ENCODE measurements at places on chromosomes 7 and 10.

DNA sequence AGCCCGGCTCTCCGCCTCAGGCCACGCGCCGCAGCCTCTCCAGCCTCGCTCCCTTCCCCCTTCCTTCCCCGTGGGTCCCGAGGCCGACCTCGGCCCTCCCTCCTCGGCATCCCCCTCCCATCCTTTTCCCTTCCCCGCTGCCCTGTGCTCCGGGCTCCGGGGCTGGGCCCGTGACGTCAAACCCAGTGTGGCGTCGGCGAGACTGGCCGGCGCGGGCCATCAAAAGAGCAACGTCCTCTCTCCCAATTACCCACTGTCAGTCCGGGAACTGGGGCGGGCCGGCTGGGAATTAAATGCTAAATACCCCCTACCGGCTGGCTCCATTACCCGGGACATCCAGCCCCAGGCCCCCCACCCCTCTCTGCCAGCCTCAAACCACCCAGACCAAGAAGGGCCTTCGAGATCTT, 2.6 kb upstream of the GATA3 start:
- no peak for DNase-seq

DNA sequence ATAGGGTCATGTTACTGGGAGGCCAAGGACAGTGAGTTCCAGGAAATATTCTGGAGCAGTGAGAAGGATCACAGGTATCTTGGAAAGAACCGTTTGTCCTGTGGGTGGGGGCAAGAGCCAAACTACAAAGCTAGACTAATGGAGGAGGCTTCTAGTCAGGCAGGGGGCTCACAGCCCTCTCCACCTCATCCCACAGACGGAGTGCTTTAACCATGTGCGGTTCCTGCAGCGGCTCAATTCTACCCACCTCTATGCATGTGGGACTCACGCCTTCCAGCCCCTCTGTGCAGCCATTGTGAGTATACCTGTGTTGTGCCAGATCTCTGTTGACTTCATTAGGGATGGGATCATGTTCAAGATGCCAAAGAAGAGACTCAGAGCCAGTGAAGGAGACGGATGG, 8.1 kb downstream of the SEMA4G start:
- no peak for DNase-seq

GRCh38 chr7:127392182-127392565, 334 bp downstream of the ZNF800 start:
- DNase-seq: peak; percentile 63

- DNase-seq: no peak
Observed at GRCh38 chr10:11322698-11323097, 288.8 kb downstream of the USP6NL start.

DNA sequence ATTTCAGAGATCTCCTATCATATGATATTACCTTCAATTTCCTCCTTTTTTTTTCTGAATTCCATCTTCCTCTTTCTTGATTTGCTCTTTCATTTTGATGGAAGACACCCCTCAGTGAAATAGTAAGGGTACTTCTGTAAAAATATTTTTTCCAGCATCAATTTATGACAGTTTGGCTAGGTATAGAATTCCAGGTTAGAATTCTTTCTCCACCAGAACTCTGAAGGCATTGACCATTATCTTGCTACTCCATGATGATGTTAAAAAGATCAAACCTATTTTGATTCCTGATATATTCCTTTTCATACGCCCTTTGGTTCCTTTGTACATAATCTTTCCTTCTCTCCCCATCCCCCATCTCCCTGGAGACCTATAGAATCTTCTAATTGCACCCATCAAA, 48.4 kb downstream of the MTPAP start:
- DNase-seq: no peak

- DNase-seq: no peak
Observed at GRCh38 chr7:41316410-41316809, 386.5 kb downstream of the INHBA start.

DNA sequence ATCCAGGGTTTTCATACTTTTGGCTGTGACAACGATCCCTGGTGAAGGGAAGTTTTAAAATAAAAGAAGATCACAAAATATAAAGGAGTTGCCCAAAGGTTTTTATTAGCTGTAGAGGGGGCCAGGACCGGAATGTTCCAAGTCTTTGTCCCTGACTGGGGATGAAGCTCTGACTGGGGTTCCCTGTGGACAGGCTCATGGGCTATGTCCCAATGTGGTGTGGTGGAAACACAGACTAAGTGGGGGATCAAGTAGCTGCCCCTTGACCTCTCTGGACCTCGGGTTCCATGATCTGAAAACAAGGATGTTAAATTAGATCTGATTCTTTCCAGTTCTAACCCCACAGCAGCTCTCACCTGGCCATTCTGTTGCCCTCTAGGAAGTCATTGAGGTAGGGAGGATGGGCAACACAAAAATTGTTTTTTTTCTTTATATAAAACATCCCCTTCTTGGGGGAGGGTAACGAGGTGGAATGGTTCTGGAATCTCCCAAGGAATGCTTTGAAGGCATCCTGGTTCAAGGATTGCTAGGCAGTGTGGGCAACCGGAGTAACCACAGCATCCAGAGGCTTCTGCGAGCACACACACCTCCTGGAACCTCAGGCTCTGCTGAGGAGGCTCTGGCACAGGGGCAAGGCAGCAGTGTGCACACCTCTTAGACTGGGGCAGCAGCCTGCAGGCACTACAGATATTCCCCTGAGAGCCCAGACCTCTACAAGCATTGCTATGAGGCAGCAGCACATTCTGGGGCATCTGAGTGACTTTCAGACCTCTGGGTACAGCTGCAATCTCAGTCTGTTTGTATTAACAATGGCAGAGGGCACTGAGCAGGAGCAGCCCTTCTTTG, 21.4 kb upstream of the CRYGN start:
- DNase-seq: no peak

DNA sequence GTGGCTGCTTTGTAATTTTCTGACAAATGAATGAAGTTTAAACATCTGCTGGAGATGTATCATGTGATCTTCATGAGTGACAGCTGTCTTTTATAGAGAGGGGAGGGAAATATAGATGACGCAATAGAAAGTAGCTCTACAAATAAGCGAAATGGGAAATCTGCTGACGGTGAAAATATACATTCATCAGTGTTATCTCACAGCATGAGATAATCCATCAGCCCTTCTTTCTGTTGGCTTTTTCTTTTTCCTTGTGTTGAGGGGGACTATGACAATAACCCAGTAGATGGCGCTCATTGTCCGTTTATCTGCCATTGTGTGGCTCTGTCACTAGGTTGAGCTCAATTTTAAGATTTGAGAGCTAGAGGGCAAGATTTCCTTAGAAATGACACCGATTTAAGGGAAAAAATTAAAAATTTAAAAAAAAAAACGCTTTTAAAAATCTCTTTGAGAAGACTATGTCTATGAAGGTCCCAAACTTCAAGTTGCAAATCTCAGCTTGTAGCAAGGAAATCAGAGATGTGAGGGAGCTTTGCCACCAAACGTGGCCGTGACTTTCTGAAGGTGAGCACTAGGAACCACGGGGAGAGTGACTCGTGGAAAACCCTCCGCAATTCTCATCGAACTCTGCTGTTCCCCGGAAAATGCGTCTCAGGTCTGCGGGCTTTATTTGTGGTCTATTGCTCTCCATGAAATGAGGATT, 114.6 kb upstream of the SFMBT2 start:
- DNase-seq: peak; percentile 76

DNA sequence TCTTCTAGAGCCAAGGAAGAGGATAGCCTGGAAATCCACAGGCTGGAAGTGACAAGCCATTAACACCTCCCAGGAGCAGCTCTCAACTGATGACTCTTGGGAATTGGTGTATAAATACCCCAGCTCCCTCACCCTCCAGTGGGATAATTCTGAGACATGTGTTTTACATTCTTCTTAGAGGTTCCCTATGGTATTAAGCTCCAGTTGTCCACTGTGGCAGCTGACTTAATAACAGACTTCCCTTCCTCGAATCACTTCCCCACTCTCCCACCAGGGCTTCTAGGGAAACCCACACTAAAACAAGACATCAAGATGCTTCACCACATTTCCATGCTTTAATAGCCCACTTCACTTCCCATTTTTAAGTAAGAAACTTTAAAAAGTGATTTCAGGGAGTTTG, 47.2 kb downstream of the FAM107B start:
- DNase-seq: no peak

DNA sequence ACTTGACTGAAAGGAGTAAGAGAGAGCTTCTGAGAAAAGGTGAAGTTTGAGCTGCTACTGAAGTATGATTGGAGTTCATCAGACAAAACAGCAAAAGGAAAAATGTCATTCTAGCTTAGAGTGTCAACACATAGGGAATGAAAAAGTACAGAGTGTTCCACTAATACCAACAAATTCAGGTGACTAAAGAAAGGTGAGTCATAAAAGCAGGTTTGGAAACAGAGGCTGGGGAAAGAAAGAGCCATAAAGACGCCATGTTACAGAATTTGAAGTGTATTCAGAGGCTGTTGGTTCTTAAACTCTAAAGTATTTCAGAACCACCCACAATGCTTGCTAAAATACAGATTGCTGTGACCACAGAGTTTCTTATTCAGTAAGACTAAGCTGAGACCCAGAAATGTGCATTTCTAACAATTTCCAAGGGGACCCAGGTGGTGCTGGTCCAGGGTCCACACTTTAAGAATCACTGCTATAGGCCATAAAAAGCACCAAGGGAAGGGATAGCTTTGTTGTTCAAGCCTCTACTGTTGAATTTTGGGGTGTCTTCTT, 143.1 kb downstream of the ELAPOR2 start:
- DNase-seq: no peak

GRCh38 chr10:101161494-101162299, 30.6 kb downstream of the TLX1 start:
- DNase-seq: peak; percentile 80

GRCh38 chr10:12590675-12591659, 241.6 kb downstream of the CAMK1D start:
- no peak for DNase-seq

GRCh38 chr7:32119790-32120196, 49.6 kb upstream of the PDE1C start:
- no peak for DNase-seq

GRCh38 chr7:88230646-88231045, 10.8 kb upstream of the SRI start:
- DNase-seq: no peak

DNA sequence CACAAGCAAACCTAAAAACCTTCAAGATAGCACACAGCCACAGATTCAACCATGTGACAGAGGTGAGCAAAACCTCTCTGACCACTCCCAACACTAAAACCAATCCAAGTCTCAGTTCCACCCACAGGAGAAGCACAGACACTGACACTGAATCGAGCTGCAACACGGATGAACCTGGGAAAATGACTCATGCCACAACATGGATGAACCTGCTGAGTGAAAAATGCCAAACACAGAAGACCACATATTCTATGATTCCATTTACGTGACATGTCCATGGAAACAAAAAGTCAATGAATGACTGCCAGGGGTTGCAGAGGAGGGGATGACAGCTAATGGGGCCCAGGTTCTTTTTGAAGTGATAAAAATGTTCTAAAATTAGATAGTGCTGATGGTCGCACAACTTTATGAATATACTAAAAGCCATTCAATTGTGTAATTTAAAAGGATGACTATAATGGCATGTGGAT, 22.0 kb downstream of the CYTH3 start:
- peak; percentile 52 for DNase-seq

DNA sequence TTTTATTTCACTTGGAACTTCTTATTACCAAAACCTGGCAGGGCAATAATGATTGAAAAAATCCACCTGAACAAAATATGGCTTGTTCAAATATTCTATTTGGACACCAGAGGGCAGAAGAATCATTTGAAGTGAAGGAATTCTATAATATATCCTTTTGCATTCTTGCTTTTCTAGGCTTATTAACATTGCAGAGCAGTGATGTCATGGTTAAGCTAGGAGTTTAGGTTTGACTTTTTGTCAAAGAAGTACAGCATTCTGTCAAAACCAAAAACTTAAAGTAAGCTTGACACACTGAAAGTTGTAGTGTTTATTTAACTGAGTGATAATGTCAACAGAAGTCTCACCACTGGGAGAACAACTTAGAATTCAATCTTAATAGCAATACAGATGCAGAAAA, 156.0 kb downstream of the SEMA3D start:
- peak; percentile 71 for DNase-seq
